AG04449 (cell line): ENCODE measurements at places on chromosomes 7 and 10.

GRCh38 chr7:27139334-27140125, 4.0 kb downstream of the HOXA5 start:
- DNase-seq, result no peak

GRCh38 chr10:51772387-51772786, 73.0 kb upstream of the CSTF2T start:
- DNase-seq, result no peak

GRCh38 chr10:62858364-62858763, 42.2 kb upstream of the EGR2 start:
- no peak for DNase-seq

GRCh38 chr10:77669892-77670291, 32.3 kb upstream of the KCNMA1 start:
- DNase-seq, result no peak
